ENCODE measurements at places on chromosomes 5 and 9.

- DNase-seq = no peak
These were observed 380.4 kb downstream of the PTPRD start for GRCh38 chr9:10232352-10232930.

GRCh38 chr9:134167530-134167931 is 3.2 kb upstream of the RNU6ATAC start:
- DNase-seq = no peak

- DNase-seq = no peak
These were observed 143.8 kb downstream of the PRKACG start for GRCh38 chr9:68870086-68870485.

DNA sequence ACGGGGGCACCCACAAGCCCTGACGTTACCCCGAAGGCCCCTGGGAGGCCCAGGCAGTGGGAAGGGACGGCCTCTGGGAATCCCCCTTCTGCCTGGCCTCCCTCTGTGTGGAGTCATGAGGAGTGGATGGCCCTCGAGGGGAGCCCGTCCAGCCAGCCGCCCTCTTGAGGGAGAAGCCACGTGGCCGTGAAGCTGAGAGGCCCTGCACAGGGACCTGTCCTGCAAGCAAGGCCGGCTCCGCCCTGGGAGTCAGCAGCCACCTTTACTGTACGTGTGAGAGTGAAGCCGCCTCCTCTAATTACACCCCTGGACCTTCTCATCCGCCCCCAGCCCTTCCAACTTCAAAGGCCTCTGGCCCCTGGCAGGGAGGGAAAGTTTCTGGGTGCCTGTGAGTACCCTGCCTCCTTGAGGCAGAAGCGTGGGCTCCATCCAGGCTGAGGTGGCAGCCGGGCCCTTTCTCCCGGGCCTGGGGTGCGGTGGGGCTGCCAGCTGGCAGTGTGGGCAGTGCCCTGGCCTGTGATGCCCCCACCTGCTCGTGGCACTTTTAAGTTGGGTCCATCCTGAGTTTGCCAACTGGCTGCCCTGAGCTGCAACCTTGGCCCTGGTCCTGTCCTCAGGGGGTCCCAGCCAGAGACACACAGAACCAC is 55.9 kb upstream of the EGFL7 start:
- DNase-seq = no peak

DNA sequence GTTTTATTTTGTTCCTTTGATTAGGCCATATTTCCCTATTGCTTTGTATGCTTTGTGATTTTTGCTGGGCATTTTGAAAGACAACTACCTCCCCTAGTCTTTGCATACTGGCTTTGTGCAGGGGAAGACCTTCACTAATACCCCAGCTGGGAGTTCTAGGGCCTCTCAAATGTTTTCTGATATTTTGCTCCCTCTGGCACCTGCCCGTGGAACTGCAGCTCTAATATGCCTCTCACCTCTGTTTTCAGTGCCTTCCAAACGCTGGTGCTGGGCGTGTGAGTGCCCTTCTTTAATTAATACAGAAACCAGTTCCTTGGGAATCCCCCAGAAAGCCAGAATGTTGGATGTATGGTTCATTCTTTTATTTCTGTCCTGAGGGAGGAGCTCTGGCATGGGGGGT is 204.5 kb downstream of the COMMD10 start:
- no peak for DNase-seq

DNA sequence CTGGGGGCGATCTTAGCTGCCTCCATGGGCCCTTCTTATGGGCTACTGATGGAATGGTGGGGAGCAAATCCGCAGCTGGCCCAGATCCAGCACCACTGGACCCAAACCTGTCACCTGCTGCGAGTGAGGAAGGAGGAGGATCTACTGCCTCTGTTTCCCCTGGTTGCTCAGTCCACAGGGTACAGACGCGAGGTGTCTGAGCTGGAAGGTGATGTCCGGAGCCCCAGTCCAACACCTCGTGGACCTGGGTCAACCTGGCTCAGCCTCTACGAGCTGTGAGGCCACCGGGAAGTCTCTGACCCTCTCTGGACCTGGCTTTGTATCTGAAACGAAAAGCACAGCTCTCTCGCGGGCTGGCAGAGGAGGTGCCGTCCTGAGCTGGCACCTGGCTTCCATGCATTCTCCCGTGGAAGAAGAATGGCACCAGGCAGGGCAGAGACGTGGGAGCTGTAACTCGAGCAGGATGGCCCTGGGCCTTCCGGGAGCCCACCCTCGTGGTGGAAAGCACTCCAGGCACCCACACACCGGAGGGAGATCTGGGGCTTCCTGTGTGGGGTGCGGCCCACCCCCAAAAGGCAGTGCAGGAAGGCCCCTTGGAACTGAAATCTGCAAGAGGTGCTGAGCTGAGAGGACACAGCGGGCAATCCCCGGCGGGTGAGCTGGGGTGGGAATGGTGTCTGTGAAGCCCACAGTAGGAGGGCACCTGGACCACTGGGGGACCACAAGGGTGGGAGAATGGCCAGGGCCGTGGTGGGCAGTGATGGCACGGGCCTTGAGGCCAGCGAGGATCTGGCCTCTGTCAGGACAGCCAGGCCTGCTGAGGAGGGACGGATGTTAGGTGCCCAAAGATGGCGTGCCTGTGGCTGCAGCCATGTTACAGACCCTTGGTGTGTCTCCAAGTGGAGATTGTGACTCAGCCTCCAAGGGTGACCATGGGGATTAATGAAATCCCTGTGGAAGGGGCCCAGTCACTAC is 133.4 kb downstream of the OLFM1 start:
- DNase-seq = no peak
